ENCODE measurements at places on chromosomes 3 and 15.

- no peak for DNase-seq
Measured at GRCh38 chr15:70058642-70059360, 38.9 kb downstream of the TLE3 start.

- DNase-seq = no peak
Measured at GRCh38 chr15:57923306-57923705, 142.2 kb downstream of the ALDH1A2 start.

- no peak for DNase-seq
Measured at GRCh38 chr3:29277249-29277648, 3.6 kb upstream of the RBMS3 start.

DNA sequence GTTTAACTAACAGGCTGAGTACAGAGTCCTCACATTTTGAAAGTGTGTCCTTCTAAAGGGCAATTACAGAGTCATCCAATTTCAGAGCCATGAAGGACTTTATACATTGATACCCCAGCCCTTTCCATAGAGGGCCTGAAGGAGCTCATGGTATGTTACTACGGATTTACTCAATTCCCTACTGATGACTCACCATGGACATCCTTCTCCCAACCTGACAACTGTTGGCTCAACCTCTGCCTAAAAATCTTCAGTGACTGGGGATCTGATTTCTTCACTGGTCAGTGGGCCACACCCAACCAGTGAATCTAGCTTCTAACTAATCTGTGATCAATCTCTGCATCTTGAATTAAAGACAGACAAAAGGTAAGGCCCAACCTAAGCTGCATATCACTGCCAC, 963.4 kb upstream of the CFAP20DC start:
- DNase-seq = no peak

GRCh38 chr3:125431391-125431790, 56.3 kb upstream of the ZNF148 start:
- no peak for DNase-seq

GRCh38 chr3:126155280-126155640, 25.1 kb downstream of the ALDH1L1 start:
- no peak for DNase-seq

GRCh38 chr3:196163666-196164493, 47.3 kb downstream of the ZDHHC19 start:
- no peak for DNase-seq

- DNase-seq = no peak
Measured at GRCh38 chr15:44186705-44187104, 8.4 kb downstream of the FRMD5 start.

DNA sequence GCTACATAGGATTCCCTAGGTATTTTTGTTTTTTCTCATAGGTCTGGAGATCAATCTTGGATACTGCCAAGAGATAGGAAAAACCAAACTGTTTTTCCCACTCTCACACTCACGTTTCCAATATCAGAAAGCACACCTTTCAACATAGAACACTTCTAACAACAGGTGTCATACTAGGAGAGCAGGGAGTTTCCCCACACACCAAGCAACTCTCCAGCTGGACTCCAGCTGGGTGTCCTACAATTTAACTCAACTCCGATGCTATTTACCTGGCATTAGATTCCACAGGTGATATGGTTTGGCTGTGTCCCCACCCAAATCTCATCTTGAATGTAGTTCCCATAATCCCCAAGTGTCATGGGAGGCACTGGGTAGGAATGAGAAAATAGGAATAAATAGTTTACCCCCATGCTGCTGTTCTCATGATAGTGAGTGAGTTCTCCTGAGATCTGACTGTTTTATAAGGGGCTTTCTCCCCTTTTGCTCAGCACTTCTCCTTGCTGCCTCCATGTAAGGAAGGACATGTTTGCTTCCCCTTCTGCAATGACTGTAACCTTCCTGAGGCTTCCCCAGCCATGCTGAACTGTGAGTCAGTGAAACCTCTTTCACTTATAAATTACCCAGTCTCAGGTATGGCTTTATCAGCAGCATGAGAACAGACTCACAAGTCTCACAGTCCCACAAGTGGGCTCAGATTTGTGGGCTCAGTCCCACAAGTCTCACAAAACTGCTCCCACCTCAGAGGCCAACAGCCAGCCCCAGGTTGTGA, 354.5 kb upstream of the THBS1 start:
- DNase-seq = no peak

GRCh38 chr15:63277038-63277892, at the start of gene APH1B:
TSS of gene APH1B (plus strand) at chr15:63277605. CDS start at chr15:63277624, 19 bp downstream.
- peak; percentile 80 for DNase-seq

DNA sequence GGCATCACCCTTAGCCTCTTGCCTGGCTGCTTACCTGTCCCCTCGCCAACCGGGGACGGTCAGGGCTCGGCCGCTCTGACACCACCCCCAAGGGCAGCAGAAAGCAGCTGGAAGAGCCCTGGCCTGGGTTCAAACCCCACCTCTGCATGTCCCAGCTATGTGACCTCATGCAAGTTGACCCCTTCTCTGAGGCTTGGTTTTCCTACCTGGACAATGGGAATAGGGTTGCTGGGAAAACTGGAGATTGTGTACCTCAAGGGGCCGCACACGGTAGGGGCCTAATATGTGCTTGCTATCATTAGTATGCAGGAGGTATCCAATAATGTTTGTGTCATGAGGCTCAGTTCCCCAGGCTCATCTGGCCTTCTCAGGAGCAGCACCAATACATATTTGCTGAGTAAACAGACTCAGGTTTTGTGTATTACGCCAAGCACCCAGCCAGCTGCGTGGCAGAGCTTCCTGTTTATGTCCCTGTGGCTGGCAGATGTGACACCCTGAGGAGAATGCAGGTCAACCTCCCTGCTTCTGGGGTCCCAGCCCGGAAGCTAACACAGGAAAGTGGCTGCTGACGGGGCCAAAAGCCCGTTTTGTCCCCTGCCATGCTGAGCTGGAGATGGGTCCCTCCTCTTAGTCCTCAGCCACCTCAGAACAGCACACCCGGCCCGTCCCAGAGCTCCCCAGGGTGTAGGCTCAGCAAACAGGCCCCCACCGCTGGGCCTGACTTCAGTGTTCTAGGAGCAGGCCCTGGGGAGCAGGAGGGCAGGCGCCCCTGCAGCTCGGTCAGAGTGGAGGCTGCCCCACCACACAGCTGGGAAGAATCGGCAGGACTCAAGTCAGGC, 29.7 kb downstream of the PLXND1 start:
- DNase-seq = peak; percentile 21

GRCh38 chr3:164113371-164114332, 964.6 kb downstream of the SI start:
- DNase-seq = no peak

GRCh38 chr3:9638155-9638554, 11.2 kb upstream of the MTMR14 start:
- no peak for DNase-seq

DNA sequence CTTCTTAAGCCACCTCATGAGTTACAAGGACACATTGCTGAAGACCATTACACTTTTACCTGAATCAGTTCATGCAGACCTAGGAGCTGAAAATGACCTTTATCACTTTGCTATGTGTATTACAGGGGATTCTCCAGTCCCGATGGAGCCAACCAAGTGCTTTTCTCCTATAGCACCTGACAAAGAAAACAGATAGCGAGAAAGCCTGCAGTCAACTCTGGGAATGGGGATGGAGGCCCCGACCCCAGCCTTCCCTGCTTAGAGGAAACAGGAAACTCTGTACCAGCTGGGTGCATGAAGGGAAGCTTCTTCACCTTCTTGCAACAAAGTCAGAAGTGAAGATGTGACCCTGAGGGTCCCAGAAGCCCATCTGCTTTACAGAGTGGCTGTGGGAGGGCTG, 168.3 kb upstream of the SEMA6D start:
- DNase-seq = no peak

DNA sequence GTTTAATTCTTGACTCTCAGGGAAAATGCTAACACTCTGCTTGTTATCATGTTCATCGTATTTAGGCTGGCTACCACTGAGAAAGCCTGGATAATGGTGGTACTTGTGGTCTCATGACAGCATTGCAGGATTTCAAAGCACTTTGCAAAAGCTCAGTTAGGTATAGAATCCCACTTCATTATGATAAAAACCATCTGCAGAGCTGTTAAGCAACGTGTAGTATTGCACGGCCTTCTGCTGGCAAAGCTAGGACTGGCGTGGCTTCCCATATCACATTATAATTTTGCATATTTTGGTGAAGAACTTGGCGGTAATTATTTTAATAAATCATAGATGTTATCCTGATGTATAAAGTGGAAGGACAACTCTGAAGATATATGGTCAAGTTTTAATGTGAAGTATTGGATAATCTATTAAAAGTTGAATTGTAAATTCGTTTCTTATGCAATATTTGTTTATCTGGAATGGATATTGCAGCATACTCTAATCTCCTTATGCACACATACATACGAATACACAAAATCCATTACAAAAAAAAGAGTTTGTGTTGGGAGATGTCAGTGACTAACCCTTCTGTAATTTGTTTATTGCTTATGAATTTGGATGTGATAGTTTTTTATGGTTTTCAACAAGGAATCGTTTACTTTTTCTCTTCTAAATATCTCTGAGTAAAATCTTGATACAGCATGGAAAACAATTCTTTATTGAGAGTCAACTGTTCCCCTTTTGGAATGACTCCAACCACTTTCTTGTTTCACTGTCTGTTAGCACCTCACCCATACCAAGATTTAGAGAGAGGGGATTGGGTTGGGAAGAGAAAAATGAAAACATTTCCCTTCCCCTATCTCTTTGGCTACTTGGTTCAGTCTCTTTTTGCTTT, 9.2 kb downstream of the RAB8B start:
- no peak for DNase-seq

- DNase-seq = no peak
Measured at GRCh38 chr15:43625106-43625505, 6.5 kb upstream of the STRC start.

DNA sequence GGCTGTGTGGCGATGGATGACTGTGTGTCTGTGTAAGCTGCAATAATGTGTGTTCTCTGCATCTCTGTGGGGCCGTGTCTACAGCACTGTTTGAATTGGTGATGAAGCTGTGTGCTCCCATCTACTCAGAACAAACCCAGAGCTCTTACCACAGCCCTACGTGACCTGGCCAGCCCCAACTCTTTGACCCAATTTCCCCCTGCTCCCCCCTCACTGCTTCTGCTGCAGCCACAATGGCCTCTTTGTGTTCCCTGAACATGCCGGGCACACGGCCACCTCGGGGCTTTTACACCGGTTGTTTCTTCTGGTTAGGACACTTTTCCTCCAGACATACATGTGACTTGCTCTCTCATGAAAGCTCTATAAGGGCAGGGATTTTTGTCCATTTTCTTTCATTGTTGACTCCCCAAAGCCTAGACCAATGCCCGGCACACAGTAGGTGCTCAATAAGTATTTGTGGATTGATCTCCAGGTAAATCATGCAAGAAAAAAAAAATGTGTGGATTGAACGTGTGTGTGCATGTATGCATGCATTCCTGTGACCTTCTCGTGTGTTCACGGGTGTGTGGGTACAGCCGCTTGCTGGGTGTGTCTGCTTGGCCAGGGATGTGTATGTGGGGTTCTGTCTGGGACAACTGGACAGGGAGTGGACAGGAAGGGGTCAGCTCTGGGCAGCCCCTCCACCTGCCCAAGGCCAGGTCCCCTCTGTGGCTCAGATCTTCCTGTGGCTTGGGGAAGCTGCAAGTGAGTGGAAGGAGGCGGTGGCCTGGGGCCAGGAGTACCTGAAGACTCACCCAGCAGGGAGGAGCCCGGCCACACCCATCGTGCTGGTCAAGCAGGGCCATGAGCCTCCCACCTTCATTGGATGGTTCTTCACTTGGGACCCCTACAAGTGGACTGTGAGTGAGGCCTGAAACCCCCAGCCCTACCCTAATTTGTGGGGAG, 14.8 kb downstream of the VILL start:
- DNase-seq = no peak

DNA sequence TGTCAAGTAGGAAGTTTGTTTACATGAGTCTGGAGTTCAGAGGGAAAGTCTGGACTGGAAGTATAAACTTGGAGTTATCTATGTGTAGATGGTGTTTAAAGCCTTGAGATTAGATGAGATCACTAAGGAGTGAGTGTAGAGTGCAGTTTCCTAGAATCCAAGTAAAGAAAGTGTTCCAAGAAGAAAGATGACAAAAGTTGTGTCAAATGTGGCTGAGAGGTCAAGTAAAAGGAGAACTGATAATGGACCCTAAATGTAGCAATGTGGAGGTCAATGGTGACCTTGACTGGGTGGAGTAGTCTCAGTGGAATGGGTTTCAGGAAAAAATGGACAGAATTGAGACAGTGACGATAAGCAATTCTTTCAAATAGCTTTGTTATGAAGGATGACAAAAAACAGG, 39.9 kb upstream of the ULK4 start:
- DNase-seq = no peak

GRCh38 chr3:112572701-112573100, 10.9 kb downstream of the SLC35A5 start:
- no peak for DNase-seq

GRCh38 chr15:100291106-100291505, 50.7 kb downstream of the ADAMTS17 start:
- no peak for DNase-seq

- no peak for DNase-seq
Measured at GRCh38 chr3:51773529-51774056, 5.4 kb downstream of the IQCF6 start.

- DNase-seq = no peak
Measured at GRCh38 chr3:110905121-110905520, 166.5 kb upstream of the NECTIN3 start.

DNA sequence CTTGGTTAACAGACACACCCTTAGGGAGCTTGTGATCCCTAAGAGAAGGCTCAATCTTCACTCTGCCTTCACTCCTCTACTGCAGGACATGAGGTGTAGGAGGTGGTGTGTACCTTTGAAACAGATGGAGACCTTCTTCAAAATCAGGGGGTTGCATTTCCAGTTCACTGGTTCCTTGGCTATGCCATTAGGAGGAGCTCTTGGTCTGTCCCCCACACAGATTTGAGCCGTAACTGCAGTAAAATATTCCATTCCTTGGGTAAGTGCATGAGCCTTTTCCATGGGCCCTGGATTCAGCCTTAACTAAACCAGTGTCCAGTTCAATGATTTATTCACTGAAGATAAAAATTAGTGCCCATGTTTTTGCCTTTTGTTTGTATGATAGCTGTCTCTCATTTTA, 144.6 kb downstream of the MCTP2 start:
- DNase-seq = no peak

DNA sequence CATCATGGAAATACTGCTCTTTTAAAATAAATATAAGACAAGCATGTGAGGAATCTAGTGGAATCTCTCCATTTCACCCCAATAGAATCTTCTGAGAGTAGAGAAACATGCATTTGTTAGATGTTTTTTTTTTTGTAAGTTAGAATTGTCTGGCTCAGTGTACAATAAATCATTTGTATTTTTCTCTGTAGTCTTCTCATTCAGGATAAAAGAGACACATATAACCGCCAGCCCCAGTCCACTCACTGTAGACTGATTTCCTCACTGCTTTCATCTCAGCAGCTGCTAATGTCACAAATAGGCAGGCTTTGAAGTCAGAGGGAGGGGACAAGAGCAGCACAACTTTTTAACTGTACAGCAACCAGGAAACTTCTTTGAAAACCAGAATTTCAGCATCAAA, 140.2 kb upstream of the RBMS3 start:
- DNase-seq = no peak

DNA sequence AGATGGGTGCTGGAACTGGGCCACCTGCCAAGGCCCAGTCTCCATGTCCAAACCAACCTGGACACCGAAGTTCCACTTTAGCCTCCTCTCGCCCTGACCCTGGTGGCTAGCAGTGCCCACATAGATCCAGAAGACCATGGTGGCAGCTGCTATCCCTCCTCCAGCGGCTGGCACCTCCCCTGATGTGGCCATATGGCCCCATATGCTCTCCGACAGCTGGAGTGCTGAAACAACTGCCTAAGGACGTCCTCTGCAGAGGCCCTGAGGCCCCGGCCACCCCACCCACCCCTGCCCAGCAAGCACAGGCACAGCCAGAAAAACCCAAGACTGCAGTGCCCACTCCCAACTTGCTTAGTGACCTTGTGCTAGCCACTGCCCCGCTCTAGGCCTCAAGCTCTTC, 182.3 kb upstream of the LINGO1 start:
- no peak for DNase-seq

Measured in effector CD8-positive, alpha-beta T cell (primary cell).